ENCODE measurements at places on chromosomes 3 and 15.

GRCh38 chr15:50181969-50182218 lies at the start of gene SLC27A2:
Gene SLC27A2 (plus strand): TSS chr15:50182196. CDS start chr15:50182428, 232 bp downstream.
- peak; percentile 34 for DNase-seq

DNA sequence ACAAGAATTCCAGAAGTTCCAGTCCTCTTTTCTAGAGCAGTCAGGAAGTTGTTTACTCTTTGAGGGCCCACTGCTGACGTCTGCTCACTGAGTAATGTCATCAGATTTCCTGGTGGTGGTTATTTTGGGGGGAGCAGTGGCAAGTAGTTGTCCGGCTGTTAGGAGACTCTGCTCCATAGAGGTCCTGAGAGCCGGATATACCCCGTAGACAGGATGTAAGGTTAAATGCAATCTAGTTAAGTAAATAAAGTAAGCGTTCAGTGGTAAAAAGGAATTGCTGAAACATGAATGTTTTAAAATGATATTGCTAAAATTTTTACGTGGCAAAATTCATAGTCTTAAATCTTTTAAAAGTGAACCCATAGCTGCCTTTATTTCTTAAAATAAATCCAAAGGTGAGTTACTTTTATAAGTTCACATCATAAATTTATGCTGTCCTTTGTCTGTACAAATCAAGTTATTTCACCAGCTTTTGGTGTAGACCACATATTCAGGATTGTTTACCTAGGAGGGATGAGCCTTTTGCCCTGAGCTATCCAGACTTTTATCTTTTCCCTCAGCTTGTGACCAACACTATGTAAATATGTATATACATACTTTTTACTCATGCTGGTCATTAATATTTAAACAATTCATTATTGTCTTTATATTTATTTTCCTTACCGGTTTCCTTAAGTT lies 65.8 kb downstream of the PDE8A start:
- DNase-seq: peak; percentile 95

GRCh38 chr15:90142216-90143165 lies 40.2 kb upstream of the IDH2 start:
- DNase-seq: no peak

DNA sequence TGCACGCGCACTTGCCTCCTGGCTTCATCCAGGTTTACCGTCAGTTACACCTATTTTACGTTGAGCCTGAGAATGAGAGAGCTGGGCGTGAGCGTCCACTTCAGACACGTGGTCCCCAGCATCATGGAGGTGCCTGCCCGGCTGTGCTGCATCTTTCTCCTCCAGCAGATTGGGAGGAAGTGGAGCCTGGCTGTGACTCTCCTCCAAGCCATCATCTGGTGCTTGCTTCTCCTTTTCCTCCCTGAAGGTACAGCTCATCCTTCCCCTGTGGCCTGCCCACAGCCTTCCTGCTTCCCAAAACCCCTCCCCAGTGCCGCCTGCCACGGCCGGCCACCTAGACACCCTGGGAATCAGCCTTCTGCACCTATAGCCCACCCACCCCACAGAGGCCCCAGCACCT lies 31.6 kb downstream of the SLC22A14 start:
- no peak for DNase-seq

DNA sequence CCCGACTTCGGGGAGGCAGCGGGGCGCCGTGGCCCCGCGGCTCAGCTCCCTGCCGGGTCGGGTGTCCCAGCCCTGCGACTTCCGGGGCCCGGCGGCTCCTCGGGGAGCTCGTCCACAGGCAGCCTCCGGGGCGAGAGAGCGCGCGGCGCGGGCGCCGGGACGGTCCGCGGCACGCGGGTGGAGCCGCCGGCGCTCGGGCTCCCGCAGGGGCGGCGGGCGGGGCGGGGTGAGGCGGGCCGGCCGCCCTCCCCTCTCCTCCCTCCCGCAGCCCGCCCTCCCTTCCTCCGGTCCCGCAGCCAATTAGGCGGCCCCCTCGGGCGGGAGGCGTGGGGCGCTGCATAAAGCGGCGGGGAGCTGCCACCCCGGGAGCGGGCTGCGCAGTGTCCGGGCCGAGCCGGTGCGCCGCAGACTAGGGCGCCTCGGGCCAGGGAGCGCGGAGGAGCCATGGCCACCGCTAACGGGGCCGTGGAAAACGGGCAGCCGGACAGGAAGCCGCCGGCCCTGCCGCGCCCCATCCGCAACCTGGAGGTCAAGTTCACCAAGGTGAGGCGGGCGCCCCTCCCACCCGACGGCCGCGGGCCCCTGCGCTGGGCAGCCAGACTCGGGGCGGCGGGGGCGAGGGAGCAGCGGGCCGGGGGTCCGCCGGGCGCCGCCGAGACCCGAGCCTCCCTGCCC lies at the start of gene ALDH1A3:
Gene ALDH1A3 (plus strand): TSS at position 368 of the 675 bp plus-strand sequence. CDS start 77 bp downstream, at position 445.
- DNase-seq: peak; percentile 72

GRCh38 chr15:91073077-91073476 lies 27.0 kb upstream of the SV2B start:
- DNase-seq: no peak

DNA sequence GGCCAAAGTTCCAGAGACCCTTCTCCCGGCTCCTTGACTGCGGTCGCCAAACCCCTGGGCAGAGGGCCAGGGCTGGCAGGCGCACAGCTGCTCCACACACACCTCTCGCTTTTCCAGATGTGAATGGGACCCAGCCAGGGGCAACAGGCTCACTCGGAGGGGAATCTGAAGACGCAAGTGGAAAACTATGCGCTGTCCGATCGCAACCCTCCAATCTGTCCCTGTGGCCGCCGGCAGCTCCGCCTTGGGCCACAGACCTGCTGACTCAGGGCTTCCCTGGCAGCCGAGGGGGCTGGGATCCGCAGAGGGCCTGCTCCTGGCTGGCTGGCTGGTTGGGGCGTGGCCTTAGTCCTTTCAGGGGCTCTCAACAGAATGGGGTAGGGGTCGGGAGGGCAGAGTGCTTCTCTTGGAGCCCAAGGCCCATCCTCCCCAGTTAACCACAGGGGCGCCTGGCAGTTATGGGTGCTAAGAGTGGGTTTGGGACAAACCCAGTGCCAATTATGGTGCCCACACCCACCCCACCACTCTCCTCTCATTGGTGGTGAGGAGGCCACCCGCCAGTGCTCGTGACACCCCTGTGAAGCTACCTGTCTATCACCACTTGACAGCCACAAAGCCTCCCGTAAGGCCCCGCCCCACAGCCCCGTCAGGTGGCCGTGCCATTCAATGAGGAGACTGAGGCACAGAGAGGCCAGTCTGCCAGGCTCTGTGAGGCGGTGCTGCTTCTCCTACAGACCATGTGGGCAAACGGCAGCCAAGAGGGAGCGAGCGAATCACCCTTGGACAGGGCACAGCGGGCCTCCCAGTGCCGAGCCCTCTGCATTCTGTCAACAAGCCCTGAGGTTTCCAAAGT lies 53.8 kb downstream of the IQSEC1 start:
- DNase-seq: peak; percentile 90

- no peak for DNase-seq
These were observed 45.1 kb downstream of the NOX5 start for GRCh38 chr15:69059557-69059943.

- peak; percentile 11 for DNase-seq
These were observed 80.4 kb upstream of the IGF1R start for GRCh38 chr15:98567951-98568350.

GRCh38 chr3:136197159-136197793 lies 1.1 kb upstream of the MSL2 start:
- no peak for DNase-seq

DNA sequence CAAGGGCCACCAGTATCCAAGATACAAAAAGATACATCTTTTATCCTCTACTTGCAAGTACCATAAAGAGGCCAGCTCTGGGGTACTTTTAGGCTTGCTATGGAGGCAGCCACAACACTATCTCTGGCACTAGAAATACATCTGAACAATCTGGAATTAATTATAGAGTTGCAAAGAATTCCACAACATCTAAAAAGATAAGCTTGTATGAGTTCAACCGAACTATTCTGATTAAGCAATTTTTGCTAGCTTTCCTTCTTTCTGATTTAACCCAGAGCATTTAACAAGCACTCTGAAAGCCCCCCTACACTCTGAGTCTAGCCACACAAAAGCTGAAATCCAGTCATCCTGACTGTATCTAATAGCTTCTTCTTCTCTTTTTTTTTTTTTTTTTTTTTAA lies 95.4 kb downstream of the FRMD5 start:
- peak; percentile 41 for DNase-seq

DNA sequence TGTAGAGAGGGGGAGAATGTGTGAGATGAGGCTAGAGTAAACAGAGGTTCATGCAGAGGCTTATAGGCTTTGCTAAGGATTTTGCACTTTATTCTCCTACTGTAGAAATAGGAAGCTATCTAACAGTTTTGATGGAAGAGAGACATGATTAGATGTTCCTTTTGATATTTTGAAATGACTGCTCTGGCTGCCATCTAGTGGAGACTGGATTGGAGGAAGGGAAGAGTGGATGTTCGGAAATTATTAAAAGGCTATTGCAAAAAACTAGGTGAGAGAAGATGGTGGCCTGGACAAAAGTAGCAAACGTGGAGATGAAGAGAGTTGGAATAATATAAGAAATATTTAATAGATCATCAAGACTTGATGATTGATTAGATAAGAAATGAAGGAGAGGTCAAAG lies 42.2 kb downstream of the SYN2 start:
- DNase-seq: no peak

GRCh38 chr3:151816091-151816604 lies 2.2 kb downstream of the AADAC start:
- DNase-seq: peak; percentile 53

DNA sequence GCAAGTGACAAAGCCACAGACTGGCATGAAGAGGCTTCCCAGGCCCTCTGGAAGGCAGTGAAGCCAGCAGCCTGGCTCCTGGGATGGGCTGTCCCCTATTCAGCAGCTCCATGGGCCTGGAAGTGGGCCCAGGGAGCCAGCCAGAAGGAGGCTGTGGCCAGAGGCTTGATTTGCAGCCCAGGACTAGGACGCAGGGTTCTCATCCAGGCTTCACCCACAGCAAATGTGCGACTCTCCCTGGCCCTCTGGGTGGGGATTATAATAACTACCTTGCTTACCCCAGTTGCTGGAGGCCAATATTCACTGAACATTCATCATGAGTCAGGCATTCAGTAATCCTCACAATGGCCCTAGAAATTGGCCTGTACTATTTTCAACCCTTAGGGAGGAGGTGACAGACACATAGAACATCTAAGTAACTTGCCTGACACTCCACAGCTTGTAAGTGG lies 24.6 kb upstream of the SRP14 start:
- peak; percentile 88 for DNase-seq

DNA sequence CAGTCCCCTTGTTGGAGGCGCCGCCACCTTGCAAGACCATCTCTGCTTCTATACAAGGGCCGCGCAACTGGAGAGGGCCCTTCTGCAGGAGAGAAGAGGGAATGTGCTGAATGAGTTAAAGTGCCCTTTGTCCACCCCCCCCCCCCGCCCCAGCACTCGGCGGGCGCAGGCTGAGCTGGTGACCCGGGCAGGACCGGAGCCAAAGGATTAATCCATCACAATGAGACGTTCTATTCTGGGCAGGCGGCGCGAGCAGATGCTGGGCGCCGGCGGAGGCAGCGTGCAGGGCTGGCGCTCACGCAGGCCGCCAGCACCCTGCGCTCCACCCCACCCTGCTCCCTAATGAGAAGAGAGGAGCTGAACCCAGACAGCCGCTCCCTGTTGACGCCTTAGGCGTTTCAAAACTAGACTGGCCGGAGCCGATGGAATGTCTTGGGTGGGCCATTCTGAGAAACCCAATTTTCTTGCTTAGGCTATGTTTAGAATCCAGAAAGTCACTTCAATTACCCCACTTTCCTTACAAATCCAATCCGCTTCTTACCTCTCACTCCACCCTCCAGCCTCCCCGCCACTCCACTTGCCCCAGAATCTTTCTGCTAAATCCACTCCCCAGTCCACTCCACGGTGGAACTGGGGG lies 32.9 kb downstream of the GJD2 start:
- DNase-seq: peak; percentile 88

- no peak for DNase-seq
These were observed 19.7 kb upstream of the PRSS50 start for GRCh38 chr3:46737329-46737731.

DNA sequence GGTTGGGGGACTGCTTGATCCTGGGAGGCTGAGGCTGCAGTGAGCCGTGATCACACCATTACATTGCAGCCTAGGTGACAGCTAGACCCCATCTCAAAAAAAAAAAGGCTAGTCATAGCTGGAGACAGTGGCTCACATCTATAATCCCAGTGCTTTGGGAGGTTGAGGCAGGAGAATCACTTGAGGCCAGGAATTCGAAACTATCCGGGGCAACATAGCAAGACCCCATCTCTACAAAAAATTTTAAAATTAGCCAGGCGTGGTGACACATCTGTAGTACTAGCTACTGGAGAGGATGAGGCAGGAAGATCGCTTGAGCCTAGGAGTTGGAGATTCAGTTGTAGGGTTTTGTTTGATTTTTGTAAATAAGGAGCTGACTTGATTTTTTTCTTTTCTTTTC lies 45.6 kb downstream of the KNL1 start:
- no peak for DNase-seq

DNA sequence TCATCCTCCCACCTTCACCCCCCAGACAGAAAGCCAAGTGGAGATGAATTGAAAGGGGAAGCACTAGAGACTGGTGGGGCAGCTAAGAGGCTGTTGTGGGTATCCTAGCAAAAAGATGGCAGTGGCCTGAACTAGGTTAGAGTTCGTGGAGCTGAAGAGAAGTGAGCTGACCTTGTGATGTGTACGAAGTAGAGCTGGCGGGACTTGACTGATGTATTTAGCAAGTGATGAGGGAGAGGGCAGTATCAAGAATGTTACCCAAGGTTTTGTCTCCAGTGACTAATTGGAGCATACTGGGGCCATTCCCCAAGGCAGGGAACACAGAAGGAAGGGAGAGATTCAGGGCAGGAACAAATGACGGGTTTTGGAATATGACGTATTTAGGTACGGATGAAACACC lies 50.0 kb upstream of the CP start:
- DNase-seq: no peak

GRCh38 chr3:98977520-98977919 lies 76.0 kb upstream of the DCBLD2 start:
- peak; percentile 90 for DNase-seq

- DNase-seq: no peak
These were observed 23.1 kb downstream of the TRAK1 start for GRCh38 chr3:42114130-42114725.

DNA sequence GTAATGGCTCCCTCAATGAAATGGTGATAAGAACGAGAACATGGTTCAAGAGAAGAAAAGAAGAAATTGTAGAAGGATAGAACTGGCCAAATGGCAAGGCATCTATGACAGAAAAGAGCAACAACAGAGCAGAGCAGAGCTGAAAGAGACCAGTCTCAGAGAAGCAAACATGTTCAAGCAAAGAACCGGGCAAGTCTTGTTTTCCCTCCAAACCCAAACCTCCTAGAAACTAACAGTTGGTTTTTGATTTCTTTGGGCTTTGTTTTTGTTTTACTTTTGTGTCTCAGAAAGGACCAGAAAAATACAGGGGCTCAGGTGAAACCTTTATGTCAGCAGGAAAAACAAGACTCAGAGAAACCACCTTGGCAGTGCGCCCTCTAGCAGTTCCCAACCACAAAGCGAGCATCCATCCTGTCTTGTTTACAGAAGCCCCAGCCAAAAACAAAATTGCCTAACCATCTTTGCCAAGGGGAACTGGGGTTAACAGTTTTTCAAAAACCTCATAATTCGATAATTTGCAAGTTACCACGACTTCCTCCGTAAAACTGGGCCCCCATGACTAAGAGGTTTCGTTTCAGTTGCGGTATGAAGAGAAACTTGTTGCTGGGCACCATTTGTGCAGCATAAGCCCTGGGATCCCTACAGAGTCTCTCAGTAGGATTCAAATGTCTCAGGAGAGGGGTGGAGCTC lies 159.2 kb upstream of the SLC24A5 start:
- no peak for DNase-seq
